ENCODE measurements at places on chromosomes 2 and 18.

DNA sequence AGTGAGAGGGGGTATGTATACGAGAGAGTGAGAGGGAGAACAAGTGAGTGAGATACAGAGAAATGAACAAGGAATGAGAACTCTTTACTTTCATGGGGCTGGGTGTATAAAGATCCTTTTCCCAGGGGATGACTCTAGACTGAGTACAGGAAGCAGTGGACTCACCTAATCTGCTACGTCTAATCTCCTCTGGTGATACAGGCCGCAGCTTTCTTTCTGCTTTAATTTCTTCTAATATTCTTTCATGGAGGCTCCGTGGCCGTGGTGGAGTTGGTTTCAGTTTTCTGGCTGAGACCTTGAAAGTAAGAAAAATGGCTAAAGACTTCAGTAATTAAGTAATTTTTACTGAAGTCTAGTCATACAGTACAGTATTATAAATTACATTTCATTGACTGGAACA lies 85.2 kb downstream of the PRELID3A start:
- DNase-seq: no peak

GRCh38 chr2:65261676-65262075 lies 34.0 kb downstream of the ACTR2 start:
- DNase-seq: no peak

- no peak for DNase-seq
These were observed 371 bp downstream of the MDH1B start for GRCh38 chr2:206764673-206765241.

GRCh38 chr18:76518123-76518859 lies 23.2 kb upstream of the ZNF516 start:
- DNase-seq: no peak

- DNase-seq: no peak
These were observed 652.0 kb downstream of the DCC start for GRCh38 chr18:52992041-52992440.

- DNase-seq: no peak
These were observed 903 bp downstream of the KCNG3 start for GRCh38 chr2:42492691-42493467.

DNA sequence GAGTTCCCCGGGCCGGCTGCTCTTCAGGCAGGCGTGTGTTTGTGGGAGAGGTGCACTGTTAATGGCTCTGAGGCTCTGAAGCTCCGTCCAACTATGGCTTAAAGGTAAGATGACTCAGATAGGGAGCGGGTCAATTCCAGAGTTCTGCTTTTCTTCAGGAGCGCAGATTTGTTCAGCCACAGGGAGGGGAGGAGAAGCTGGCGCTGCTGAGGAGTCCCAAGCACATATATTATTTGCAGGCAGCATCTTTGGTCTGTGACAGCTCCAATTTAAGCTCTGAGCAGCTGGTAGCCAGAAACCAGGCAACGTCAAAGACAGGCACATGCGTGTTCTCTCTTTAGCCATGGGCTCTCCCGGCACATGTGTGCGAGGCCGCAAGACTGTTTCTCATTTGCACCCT lies 229.2 kb downstream of the BCL2 start:
- no peak for DNase-seq

DNA sequence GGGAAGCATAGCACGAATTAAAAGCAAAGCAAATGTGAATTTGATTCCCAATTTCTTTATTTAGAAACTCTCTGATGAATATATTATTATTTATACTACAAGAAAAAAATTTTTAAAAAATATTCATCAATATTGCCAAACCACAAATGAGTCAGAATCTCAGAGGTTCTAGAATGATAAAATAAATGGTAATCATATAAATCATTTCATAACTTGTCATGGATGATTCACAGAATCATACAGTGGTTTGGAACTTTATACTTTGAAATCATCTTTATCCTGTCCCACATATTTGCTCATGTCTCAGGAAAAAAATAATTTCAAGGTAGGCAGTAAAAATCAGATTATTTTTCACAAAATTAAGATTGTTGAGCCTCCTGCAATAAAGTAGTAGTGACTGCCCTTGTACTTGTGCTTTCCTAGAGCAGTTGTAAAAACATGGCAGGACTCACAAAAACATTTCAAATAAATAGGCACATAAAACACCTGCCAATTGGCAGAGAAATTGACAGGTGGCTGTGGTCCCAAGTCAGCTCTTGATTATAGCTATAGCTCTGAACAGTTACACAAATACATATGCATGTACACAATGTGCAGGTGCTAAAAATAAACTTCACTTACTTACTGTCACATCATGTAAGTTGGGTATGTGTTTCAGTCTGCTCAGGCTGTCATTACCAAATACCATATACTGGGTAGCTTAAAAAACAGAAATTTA lies 273.9 kb upstream of the SESTD1 start:
- no peak for DNase-seq

- DNase-seq: peak; percentile 25
These were observed 923 bp downstream of the FIGLA start for GRCh38 chr2:70789304-70790135.

DNA sequence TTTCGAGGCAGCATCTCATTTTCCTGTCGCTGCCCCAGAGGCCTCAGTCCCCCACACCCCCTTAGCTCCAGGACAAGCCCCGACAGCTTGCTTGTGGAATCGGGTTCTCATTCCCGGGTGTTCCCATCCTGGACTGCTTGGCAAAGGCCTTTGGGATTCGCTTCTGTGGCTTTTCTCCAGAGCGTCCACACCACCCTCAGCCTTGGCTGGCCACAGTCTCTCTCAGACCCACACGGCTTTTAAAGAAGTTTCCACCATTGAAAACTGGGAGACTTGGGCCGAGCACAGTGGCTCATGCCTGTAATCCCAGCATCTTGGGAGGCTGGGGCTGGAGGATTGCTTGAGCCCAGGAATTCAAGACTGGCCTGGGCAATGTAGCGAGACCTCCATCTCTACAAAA lies 2.7 kb downstream of the ESPNL start:
- no peak for DNase-seq

- no peak for DNase-seq
These were observed 1.3 kb upstream of the LRP2 start for GRCh38 chr2:169363560-169364150.

GRCh38 chr2:240759459-240759858 lies 60.6 kb downstream of the KIF1A start:
- no peak for DNase-seq

DNA sequence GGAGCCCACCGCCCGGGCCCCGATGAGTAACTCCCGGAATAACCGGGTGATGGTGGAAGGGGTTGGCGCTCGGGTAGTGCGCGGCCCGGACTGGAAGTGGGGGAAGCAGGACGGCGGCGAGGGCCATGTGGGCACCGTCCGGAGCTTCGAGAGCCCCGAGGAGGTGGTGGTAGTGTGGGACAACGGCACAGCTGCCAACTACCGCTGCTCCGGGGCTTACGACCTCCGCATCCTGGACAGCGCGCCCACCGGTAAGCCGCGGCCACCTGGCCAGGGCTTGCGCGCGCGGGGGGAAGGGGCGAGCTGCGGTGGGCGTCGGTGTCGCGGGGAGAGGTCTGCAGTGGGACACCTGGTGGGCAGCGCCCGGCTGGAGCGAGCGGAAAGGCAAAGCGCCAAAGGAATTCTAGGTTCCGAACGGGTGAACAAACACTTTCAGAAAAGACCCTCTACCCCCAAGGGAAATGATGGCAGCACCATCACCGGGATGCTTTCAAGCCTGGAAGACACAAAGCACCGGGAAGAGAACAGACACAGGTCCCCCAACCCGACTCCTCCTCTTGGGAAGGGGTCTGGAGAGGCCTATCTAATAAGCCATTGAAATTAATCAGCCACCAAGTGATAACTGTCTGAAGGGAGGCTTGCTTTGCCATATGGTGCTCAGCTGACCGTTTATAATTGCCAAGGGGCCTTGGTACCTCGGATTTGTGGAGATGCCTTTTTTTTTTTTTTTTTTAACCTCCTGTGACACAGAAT lies 1.1 kb downstream of the MIB1 start:
- DNase-seq: peak; percentile 38

GRCh38 chr2:206482633-206483032 lies 39.3 kb downstream of the ADAM23 start:
- no peak for DNase-seq

DNA sequence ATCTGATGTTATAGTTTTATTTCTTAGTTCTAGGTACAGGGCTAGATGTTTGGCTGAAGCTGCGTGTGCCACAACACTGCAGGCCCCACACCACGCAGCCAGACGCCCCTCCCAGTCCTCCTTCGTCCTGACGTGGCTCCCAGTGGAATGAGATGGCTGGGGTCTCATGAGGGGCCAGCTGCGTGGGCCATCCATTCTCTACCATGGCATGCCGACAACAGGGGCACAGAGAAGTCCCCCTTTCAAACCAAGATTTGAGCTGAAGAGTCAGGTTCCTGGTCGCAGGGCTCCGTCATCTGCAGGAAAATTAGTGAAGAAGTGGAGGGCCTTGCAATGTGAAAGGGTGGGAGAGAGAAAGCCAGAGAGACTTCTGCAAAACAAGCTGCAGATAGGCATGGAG lies 64.5 kb downstream of the PARD6G start:
- DNase-seq: no peak

- DNase-seq: no peak
These were observed 25.0 kb downstream of the METTL21A start for GRCh38 chr2:207600231-207600630.

GRCh38 chr2:45713136-45713535 lies 61.7 kb downstream of the PRKCE start:
- DNase-seq: no peak

GRCh38 chr2:233221378-233222063 lies 30.0 kb upstream of the ATG16L1 start:
- no peak for DNase-seq

GRCh38 chr2:73176205-73176880 lies 26.0 kb upstream of the NOTO start:
- no peak for DNase-seq

- no peak for DNase-seq
These were observed 1.8 kb downstream of the SLC4A3 start for GRCh38 chr2:219628986-219629901.

- DNase-seq: no peak
These were observed 147.6 kb downstream of the CDC42EP3 start for GRCh38 chr2:37523814-37524362.

DNA sequence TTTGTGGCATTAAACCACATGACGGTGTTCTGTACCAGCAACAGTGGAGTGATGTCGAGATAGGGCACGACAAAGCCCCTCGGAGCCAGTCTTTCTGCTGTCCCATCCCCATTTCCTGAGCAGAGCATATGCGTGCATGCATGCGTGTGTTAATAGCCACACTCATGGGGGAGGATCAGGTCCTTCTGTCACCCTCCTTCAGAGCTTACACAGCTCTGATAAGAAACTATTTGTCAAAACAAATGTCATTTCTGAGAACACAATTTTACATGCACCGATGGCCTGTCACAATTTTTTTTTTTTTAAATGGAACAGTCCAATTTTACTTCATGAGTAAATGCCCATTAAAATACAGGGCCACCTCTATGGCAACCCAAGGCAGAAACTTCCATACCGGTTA lies 95.9 kb upstream of the ZBTB14 start:
- DNase-seq: no peak

DNA sequence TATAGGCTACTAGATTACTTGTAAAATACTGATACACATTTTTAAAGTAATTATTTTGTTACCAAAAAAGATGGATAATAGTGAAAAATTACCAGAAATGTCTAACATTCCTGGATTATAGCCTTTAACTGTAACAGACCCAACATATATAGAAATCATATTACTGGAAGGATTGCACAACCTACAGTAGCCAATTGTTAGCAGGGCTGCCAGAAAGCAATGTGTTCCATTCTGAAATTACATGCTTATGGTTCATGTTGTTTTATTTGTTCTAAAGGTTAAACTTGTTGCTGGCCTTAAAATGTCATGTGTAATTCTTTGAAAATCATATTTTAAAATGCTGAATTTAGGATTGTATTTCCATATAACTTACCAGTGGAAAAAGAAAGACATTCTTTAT lies 793.6 kb upstream of the ACVR2A start:
- no peak for DNase-seq

- no peak for DNase-seq
These were observed 829 bp downstream of the ACVR1C start for GRCh38 chr2:157627594-157628476.

DNA sequence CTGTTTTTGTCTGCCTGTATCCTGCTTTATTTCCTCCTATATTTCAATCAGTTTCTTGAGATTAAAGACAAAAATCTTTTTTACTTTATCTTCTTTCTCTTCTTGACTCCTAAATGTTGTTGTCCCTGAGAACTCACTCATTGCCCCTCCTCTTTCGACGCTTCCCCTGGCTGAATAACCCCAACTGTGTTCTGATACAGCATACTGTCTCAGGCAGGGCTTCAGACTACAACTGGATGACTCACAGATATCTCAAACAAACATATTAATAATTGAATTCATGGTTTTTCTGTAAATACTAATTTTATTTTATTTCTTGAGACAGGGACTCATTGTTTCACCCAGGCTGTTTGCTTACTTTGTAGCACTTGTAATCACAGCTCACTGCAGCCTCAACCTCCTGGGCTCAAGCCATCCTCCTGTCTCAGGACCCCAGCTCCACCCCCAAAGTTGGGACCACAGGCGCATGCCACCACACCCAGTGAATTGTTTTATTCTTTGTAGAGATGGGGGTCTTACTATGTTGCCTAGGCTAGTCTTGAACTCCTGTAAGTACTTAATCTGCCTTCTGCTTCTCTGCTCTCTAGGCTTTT lies 9.4 kb downstream of the ITGAV start:
- DNase-seq: no peak

DNA sequence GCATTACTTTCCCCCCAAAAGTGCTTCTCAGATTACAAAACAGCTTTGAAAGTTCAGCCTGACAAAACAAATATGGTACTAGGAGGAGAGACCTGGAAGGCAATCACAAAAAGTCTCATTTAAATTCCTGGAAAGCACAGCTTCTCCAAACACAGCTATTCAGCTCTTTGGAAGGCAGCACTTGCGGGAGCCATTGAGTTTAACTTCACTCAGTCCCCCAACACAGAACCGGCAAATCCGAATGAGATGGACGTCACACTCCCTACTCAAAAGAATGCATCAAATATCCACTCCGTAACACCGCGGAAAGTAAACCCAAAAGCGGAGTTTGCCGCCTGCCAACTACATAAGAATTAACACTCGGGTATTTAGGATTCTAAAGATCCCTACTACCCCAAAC lies 638 bp downstream of the ST6GAL2 start:
- DNase-seq: no peak

- DNase-seq: no peak
These were observed 2063.5 kb downstream of the SUCLG1 start for GRCh38 chr2:82395531-82395930.

GRCh38 chr2:223238301-223238700 lies 186.3 kb downstream of the KCNE4 start:
- DNase-seq: no peak

- DNase-seq: peak; percentile 43
These were observed 2.1 kb downstream of the POMC start for GRCh38 chr2:25165992-25166875.

Data from DND-41 (cell line).